ENCODE measurements at places on chromosomes 6 and 20. TPM values are rescaled to one million over a fixed set of nuclear protein-coding genes. Genes with fewer than 3 reads are reported as not detected.

GRCh38 chr20:50496773-50497385, 13.3 kb upstream of the PTPN1 start:
- H3K27me3 ChIP-seq: no peaks in the 10 kb centered on the region

GRCh38 chr20:63394069-63394919, 33.1 kb upstream of the CHRNA4 start:
- DNase-seq: peak; percentile 42
- no peaks in the 10 kb centered on the region for H3K36me3 ChIP-seq
- no peak overlapping the region for H3K4me3 ChIP-seq
- no peak overlapping the region for H3K27ac ChIP-seq
- H3K4me1 ChIP-seq: no peaks in the 10 kb centered on the region
- no peaks in the 10 kb centered on the region for H3K27me3 ChIP-seq

Gene FAXC
- polyA plus RNA-seq: 8.3 TPM

DNA sequence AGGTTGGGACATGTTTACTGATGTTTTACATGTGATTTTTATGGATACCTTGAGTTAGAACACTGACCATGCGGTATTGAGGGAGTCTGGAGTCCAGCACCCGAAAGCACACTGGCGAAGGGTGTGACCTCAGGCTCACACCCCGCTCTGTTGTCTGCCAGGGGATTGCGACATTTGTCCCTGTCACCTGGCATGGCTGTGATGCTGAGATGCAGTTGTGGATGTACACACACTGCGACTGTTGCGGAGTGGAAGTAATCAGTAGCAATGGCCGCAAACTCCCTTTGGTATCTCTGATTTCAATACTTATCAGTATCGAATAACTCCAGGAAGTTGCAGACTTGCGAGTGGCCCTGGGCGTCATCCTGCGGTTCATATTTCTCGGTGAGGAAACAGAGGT, 43.2 kb downstream of the CDH4 start:
- DNase-seq: no peak
- no peak overlapping the region for H3K4me3 ChIP-seq
- no peaks in the 10 kb centered on the region for H3K4me1 ChIP-seq
- H3K27ac ChIP-seq: no peak overlapping the region
- H3K27me3 ChIP-seq: no peaks in the 10 kb centered on the region
- no peaks in the 10 kb centered on the region for H3K36me3 ChIP-seq

- H3K4me1 ChIP-seq: no peaks in the 10 kb centered on the region
- no peaks in the 10 kb centered on the region for H3K36me3 ChIP-seq
- no peaks in the 10 kb centered on the region for H3K27me3 ChIP-seq
- DNase-seq: no peak
- H3K4me3 ChIP-seq: no peak overlapping the region
Observed at GRCh38 chr20:24373372-24373771, 96.1 kb upstream of the SYNDIG1 start.

GRCh38 chr20:61769286-61769832, 296.3 kb downstream of the TAF4 start:
- H3K4me1 ChIP-seq: no peaks in the 10 kb centered on the region
- no peak overlapping the region for H3K4me3 ChIP-seq
- no peaks in the 10 kb centered on the region for H3K36me3 ChIP-seq
- no peak overlapping the region for H3K27ac ChIP-seq
- DNase-seq: no peak

Gene ISM1
- polyA plus RNA-seq: 0.76 TPM

- H3K36me3 ChIP-seq: no peaks in the 10 kb centered on the region
- H3K4me1 ChIP-seq: no peaks in the 10 kb centered on the region
- H3K27ac ChIP-seq: no peak overlapping the region
- H3K4me3 ChIP-seq: no peak overlapping the region
- peaks cover 47% of the 10 kb centered on the region for H3K27me3 ChIP-seq
- DNase-seq: no peak
Observed at GRCh38 chr6:33114406-33114805, 38.6 kb downstream of the HLA-DPB1 start.

GRCh38 chr20:1566701-1567100, 9.2 kb upstream of the SIRPD start:
- peak; percentile 0 for DNase-seq
- no peaks in the 10 kb centered on the region for H3K27me3 ChIP-seq
- no peaks in the 10 kb centered on the region for H3K36me3 ChIP-seq
- H3K4me1 ChIP-seq: no peaks in the 10 kb centered on the region
- H3K4me3 ChIP-seq: no peak overlapping the region

DNA sequence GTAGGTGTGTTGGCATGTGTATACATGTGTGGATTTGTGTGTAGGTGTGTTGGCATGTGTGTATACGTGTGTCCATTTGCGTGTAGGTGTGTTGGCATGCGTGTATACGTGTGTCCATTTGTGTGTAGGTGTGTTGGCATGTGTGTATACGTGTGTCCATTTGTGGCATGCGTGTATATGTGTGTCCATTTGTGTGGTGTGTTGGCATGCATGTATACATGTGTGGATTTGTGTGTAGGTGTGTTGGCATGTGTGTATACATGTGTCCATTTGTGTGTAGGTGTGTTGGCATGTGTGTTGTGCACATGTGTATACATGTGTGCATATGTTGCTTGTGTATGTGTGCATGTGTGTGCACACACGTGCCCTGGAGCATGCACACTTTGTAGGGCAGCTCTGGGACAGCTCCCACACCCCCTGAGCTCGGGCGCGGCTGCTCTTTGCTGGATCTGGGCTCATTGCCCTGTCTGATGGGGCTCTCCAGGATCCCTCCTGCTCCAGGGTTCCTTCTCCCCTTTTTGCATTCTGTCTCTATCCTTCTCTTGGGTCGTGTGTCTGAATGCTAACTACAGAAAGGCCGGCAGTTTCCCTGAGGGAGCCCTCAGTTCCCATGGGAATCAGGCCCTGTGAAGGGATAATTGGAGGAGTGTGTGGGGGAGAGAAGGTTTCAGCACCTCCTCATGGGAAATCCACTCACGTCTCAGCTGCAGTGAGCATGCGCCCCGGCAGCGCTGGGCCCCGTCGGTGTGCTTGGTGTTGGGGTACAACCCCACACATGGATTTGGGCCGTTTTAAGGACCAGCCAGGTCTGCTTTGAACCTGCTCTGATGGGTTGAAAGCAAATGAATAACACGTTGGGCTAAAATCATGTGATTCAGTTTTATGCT, 102.0 kb downstream of the ERMARD start:
- no peaks in the 10 kb centered on the region for H3K36me3 ChIP-seq
- no peak overlapping the region for H3K27ac ChIP-seq
- no peaks in the 10 kb centered on the region for H3K27me3 ChIP-seq
- no peak for DNase-seq
- no peaks in the 10 kb centered on the region for H3K4me1 ChIP-seq
- no peak overlapping the region for H3K4me3 ChIP-seq

DNA sequence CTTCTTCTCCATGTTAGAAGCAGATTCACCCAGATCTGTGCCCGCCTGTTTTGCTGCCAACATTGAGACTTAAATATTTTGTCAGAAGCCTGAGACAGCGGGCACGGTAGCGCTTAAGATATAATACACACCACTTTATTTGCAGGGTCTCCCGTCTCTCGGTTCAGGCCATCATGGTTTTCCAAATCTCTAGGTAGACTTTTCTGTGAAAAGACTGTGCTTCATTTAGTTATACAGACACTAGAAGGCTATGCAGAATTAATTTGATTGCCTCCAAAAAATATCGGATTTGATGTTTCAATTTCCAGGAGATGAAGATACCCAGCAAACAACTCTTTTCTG, 598 bp downstream of the TBP start:
- peak overlapping the region; percentile 48 for H3K4me3 ChIP-seq
- H3K27me3 ChIP-seq: no peaks in the 10 kb centered on the region
- peaks cover 22% of the 10 kb centered on the region for H3K4me1 ChIP-seq
- no peak for DNase-seq
- no peaks in the 10 kb centered on the region for H3K36me3 ChIP-seq
- H3K27ac ChIP-seq: peak overlapping the region; percentile 78

Gene VGLL2
- polyA plus RNA-seq: 0.29 TPM

DNA sequence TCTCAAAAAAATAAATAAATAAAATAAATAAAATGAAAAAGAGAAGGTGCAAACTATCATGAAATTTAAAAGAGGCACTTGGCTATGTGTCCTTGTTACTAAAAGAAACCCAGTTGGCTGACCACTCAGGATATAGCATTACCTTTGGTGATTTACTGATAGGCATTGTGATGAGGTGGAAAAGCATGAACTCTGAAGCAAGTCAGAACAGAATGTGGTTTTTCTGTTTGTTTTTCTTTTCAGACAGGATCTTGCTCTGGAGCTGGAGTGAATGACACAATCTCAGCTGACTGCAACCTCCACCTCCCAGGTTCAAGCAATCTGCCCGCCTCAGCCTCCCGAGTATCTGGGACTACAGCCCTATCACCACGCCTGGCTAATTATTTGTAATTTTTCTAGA, 31.9 kb downstream of the ZNF184 start:
- DNase-seq: no peak
- no peaks in the 10 kb centered on the region for H3K27me3 ChIP-seq
- no peaks in the 10 kb centered on the region for H3K4me1 ChIP-seq
- H3K4me3 ChIP-seq: no peak overlapping the region
- no peaks in the 10 kb centered on the region for H3K36me3 ChIP-seq
- H3K27ac ChIP-seq: no peak overlapping the region

Gene TFAP2D
- not detected for polyA plus RNA-seq

DNA sequence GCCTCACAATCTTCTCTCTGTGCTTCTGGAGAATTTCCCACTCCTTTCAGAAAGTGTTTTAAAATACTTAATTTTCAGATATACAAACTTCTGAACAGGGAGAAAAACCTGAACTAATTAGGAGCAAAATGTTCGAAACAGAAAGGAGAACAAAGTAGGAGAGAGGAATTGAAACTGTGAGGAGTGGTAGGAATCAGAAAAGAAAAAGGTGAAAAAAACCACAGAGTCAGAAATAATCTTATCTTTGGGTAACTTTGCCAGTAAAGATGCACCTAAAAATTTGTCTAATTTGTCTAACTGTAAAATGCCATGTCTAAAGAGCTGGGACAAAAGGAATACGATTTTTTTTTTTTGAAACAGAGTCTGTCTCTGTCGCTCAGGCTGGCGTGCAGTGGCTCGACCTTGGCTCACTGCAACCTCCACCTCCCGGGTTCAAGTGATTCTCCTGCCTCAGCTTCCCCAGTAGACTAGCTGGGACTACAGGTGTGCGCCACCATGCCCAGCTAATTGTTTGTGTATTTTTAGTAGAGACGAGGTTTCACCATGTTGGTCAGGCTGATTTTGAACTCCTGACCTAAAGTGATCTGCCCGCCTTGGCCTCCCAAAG, 4.7 kb upstream of the RIPOR2 start:
- no peak overlapping the region for H3K27ac ChIP-seq
- H3K4me1 ChIP-seq: no peaks in the 10 kb centered on the region
- no peaks in the 10 kb centered on the region for H3K36me3 ChIP-seq
- DNase-seq: no peak

DNA sequence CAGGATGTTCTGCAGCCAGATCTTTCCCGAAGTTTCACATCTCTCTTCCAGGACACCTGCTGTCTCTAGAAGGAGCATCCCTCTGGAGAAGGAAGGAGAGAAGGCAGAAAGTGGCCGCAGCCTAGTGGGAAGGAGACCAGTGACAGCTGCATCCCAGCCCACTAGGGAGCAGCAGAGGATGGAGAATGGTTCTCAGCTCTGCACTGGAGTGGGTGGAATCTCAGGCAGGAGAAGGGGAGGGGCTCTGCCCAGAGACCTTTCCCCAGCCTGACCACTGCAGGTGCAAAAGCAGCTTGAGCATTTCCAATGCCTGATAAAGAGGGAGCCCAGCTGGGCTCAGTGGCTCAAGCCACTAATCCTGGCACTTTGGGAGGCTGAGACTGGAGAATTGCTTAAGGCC, 32.3 kb downstream of the NCR2 start:
- no peak overlapping the region for H3K27ac ChIP-seq
- H3K27me3 ChIP-seq: peaks cover 59% of the 10 kb centered on the region
- H3K36me3 ChIP-seq: no peaks in the 10 kb centered on the region

DNA sequence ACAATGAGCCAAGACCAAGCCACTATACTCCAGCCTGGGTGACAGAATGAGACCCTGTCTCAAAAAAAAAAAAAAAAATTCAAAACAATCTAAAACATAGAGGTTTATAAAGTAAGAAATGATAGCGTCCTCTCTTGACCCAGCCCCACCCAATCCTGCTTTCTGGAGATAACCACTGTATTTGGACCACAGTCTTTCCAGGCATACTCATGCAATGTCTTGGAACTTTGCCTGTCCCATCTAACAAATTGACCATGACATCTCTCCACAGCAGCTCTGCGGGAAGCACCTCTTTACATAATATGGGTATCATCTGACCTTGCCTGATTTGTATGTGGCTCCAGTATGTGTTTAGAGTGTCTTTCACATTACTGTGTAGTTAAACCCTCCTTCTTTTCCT, 9.1 kb upstream of the SHLD1 start:
- DNase-seq: no peak
- H3K27me3 ChIP-seq: no peaks in the 10 kb centered on the region
- no peak overlapping the region for H3K4me3 ChIP-seq
- H3K4me1 ChIP-seq: peaks cover 16% of the 10 kb centered on the region

DNA sequence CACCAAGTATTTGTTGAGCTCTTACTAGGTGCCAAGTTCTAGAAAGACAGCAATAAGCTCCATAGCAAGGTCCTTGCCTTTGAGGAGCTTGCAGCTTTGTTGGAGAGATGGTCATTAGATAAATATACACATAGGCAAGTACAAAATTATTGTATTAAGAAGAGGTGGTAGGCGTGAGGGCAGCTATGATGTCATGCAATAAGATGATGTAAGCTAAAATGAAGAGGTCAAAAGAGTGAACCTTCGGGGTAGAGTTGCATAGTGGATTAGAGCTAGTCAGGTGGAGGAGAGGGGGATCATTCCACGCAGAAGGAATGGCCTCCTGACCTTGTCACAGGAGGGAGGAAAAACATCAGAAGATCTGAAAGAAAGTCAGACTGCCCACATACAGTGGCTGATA, 141.9 kb upstream of the PCSK2 start:
- DNase-seq: no peak
- H3K4me1 ChIP-seq: no peaks in the 10 kb centered on the region
- H3K27ac ChIP-seq: no peak overlapping the region
- H3K27me3 ChIP-seq: no peaks in the 10 kb centered on the region
- H3K36me3 ChIP-seq: no peaks in the 10 kb centered on the region

Gene ZNF343
- polyA plus RNA-seq: 4.4 TPM

DNA sequence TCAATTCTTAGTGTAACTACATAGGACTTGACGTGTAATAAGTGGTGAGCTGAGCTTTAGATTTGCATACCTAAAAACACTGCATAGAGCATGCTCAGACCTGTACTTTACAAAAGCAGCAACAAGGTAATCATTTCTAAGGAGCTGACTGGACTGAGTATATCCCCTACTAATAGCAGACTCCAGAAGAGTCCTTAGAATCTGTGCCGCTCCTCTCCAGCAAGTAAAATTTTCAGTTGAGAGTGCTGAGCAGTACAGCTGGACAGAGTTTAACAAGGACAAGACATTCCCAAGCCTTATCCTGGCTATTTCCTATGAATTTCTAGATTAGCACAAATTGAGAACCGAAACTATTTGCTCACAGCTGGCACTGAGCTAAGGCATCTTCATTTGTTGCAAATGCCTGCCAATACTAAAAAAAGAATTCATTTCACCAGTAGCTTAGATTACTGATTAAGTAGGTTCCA, 26.1 kb upstream of the KLHL31 start:
- H3K4me3 ChIP-seq: no peak overlapping the region
- H3K27ac ChIP-seq: no peak overlapping the region
- H3K4me1 ChIP-seq: peaks cover 14% of the 10 kb centered on the region

All from hepatocyte (in vitro differentiated cells).